ENCODE measurements at places on chromosomes 3 and 15.

GRCh38 chr3:153881201-153881600 lies 240.0 kb upstream of the ARHGEF26 start:
- no peak for DNase-seq

DNA sequence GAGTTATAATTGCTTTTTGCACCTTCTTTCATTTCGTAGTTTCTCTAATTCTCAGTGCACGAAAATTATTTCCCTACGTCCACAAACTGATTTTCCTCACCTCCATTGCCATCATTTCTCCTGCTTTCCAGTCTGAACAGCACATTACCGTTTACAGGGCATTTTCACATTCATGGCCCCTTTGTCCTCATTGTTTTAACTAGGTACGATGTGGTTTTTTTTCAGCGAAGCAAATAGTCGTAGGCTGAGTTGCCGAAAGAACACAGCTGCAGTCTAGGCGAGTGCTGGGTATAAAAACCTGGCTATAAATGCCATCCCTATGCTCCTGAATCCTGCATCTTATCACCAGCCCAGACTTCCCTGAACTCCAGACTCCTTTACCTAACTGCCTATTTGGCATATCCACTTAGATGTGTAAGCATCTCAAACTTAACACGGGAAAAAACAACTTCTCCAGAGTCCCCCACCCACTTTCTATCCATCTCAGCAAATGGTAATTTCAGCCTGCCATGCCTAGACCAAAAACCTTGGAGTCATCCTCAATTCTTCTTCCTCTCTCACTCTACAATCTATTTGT lies 691 bp upstream of the FSIP1 start:
- DNase-seq = no peak

DNA sequence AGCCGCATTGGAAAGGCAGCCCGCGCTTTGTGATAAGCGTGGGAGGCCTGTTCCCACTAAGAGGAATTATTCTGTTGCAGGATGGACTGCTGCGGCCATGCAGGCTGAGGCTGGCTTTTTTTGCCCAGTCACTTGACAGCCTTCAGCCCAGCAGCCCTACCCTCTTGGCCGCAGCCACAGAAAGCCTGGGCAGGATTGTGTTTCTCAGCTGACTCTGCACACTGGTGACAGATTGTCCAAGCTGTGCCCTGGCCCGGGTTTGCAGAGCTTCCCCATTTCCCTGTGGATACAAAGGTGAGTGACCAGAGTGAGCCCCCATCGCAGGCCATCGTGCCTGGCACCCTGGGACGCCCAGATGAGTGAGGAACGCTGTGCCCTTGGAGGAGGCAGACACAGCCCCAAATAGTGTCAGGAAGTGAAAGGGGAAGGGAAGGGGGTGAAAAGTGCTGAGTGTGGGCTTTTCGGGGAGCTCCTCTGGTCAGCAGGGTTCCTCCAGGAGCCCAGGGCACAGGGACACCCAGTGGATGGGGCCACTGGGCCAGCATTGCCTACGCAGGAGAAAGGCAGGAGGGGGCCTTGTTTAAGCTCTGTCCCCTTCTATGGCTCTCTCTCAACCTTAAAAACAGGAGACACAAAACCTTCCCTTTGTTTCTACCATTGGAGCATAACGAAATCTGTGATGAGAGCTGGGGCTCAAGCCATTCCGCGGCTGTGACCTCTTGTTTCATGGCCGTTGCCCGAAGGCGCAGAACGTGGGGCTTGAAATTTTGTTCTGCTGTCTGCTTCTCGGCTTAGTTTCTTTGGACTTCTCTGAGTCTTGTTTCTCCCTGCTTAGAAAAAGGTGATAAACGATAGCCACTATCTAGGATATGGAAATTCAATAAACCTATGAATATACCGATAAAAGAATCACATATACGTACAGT lies 91.5 kb upstream of the MEF2A start:
- no peak for DNase-seq

GRCh38 chr3:99761415-99762165 lies 56.1 kb upstream of the CMSS1 start:
- DNase-seq = no peak

DNA sequence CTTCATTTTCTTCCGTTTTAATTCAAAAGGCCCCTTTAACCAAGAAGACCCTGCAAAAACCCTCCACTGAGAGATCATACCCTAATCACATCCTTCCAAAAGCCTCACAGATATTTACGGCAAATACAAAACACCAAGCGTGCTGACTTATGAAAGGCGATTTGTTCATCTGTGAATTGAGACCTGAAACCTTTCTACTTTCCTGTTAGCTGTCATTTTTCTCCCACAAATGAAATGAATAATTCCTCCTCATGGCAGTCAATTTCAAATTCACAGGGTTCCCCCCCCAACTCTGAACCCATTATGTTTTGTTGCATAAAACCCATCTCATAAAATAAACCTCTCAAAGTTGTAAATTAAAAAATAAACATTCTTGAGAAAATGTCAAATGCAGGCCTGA lies 149.6 kb downstream of the PDZRN3 start:
- no peak for DNase-seq

DNA sequence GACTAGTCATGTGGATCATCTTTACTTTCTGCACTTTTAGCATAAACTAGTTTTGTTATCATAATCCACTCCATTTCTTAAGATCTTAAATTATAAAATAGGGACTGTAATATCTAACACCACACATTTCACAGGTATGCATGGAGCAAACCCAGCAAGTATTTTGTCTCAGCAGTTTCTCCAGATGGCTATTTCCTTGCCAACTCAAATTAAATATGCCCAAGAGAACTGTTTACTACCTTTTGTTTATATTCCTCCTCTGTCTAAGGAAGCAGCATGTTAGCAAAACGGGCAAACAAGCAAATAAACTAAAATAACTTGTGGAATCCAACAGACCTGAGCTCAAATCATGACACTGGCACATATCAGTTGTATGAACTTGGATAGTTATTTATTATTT lies 379.8 kb downstream of the LSAMP start:
- DNase-seq = no peak

- DNase-seq = peak; percentile 55
Measured at GRCh38 chr3:102790747-102791325, 356.0 kb downstream of the ZPLD1 start.

DNA sequence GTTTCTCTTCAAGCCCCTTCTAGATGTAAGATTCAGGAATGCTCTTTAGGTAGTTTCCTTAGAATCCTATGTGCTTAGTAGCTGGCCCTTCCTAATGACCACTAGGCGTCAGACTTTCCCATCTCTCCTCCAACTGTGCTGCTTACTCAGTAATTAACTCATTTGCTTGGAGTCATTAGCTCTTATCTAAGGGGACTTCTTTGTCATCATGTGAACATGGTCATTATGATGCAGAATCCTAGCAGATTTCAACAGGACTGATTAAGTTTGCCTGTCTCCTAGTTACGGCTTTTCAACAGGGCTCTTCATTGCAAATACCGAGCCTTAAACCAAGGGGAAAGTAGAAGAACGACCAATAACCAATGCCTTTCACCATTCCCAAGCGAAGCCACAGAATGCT lies 46.4 kb downstream of the GJD2 start:
- no peak for DNase-seq

GRCh38 chr3:48157202-48157840 lies 30.9 kb downstream of the CDC25A start:
- DNase-seq = no peak

GRCh38 chr3:168155303-168155702 lies 59.6 kb upstream of the GOLIM4 start:
- no peak for DNase-seq

- DNase-seq = no peak
Measured at GRCh38 chr3:194130807-194131589, 5.0 kb upstream of the HES1 start.

- DNase-seq = no peak
Measured at GRCh38 chr15:41979493-41980266, 7.3 kb upstream of the EHD4 start.

DNA sequence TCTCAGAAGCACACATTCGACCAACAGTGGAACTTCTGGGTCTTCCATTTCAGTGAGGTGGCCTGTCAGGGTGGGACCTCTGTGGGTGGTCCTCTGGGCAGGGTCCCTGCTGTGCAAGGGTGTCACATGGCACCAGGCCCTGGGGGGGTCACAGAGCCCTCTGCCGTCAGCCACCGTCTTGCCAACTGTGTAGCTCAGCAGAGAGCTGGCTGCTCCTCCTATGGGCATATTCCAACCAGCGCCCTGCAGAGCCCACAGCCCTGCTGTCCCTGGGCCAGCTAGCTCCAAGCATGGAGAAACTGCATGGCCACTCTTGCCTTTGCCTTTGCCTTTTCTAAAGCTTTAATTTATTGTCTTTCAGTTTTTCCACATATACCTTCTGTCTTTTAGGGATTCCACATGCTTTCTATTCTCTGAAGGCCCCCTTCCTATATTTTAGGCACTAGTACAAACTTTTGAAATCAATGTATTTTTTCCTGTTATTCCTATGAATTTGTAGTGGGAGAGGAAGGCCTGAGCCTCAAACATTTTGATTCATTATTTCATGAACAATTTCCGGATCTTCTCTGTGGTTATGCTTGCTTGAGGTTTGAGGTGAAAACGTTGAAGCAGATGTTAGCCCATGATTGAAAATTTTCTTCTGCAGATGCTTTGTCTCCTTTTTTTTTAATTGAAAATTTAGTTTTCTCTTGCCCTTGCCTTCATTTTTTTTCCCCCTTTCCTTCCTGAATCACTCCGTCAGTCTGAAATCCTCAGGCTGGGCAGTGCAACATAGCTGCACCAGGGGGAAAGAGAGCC lies 11.7 kb downstream of the IQCF1 start:
- no peak for DNase-seq

DNA sequence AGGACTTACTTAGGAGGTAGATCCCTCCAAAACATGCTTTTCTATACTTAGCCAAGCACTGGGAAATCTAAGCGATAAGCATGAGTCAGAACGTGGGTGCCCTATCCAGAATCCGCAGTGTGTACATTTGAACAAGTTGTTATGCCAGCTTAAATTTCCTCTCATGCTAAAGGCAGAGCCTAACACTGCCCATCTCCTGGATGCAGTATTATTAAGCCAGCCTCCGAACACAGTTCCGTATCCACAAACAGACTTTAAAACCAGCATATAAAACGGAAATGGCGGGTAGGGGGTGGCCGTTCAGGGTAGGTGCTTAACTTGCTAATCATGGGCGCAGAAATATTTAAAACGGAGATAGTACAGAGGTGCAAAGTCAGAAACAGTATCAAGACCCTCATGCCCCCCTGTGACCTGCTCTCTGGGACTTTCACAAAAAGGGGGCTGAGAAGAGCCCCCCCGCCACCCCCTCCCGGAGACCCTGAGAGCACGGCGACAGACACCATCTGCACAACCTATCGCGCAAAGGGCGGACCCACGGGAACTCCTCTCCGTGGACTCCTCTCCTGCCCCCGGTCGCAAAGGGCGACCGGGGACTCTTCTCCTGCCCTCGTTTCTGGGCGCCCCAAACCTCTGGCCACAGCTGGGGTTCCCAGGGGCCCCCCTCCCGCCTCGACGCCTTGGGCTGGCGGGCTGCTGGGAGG lies 889 bp upstream of the LRRIQ4 start:
- DNase-seq = peak; percentile 45

DNA sequence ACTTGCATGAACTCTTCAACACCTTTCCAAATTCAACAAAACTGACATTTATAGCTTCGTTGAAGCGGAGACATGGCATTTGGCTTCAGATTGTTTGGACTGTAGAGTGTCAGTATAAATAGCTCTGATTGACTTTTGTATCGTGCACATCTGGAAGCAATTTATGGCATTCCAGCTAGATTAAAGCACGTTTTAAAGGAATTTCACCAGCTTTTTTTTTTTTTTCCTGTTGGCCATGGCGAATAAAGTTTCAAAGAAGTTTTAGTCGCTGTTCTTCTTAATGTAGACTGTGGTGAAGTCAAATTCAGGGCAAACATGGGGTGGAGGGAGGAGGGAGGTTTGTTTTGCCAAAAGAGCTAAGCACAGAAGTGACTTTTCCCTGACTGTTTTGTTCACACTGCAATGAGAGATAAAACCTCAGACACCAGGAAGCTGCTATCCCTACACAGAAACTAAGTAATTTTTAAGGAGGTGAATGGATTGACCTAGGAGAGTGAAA lies 391.0 kb upstream of the RARB start:
- no peak for DNase-seq

GRCh38 chr3:80232760-80233159 lies 465.0 kb upstream of the ROBO1 start:
- DNase-seq = peak; percentile 94

- no peak for DNase-seq
Measured at GRCh38 chr15:81012588-81012987, 11.9 kb downstream of the TLNRD1 start.

GRCh38 chr15:94286583-94286982 lies 55.2 kb downstream of the MCTP2 start:
- no peak for DNase-seq

DNA sequence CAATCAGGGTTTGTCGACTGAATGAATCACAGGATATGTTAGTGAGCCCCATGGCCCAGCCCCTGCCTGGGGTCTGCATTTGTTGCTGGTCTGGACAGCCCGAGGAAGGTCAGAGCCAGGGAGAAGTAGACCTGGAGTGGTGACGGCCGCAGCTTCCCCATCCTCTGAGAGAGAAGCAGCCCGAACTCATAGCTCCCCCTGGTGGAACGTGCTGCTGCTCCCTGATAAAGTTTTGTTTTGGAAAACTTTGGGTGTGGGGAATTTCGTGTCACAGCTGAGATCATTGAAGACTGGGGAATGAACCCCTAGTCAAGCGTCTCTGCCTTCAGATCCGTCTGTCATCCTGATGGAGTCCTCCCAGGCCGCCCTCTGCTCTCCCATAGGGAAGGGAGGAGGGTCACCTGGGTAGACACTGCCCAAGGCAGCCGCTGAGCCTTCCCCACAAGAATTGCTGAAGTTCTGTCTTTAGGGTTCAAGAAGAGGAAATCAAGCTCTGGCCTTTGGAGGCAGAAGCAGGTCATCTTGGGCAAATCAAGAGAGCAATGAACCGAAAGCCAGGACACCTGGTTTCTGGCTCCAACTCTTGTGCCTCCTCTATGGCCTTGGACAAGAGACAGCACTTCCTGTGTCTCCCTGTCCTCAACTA lies 60.5 kb downstream of the GLDN start:
- DNase-seq = no peak

GRCh38 chr3:123044981-123045763 lies 17.6 kb upstream of the SEMA5B start:
- DNase-seq = no peak

GRCh38 chr3:195542316-195542697 lies 818 bp downstream of the PPP1R2 start:
- no peak for DNase-seq

DNA sequence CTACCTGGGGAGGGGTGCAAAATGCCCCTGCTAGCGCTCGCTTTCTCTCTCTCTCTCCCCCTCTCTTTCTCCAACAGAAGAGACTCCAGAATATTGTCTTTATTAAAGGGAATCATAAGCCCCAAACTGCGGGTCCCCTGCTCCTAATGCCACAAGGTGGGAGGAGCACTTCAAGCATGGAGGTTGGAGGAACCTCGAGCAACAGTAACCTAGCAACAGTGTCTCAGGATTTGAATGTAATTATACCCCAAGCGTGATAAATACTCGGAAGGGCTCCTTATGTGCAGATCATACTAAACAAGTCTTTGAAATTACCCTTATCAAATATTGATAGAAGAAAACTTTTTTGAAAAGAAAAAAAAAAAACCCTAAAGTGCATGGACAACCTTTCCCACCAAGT lies 582.2 kb upstream of the PPP2R3A start:
- no peak for DNase-seq
